ENCODE measurements at places on chromosomes 1 and 21.

- DNase-seq, result no peak
Observed at GRCh38 chr1:94727846-94728715, 92.1 kb upstream of the SLC44A3 start.

- DNase-seq, result no peak
Observed at GRCh38 chr1:20496241-20496661, 10.2 kb upstream of the CAMK2N1 start.

DNA sequence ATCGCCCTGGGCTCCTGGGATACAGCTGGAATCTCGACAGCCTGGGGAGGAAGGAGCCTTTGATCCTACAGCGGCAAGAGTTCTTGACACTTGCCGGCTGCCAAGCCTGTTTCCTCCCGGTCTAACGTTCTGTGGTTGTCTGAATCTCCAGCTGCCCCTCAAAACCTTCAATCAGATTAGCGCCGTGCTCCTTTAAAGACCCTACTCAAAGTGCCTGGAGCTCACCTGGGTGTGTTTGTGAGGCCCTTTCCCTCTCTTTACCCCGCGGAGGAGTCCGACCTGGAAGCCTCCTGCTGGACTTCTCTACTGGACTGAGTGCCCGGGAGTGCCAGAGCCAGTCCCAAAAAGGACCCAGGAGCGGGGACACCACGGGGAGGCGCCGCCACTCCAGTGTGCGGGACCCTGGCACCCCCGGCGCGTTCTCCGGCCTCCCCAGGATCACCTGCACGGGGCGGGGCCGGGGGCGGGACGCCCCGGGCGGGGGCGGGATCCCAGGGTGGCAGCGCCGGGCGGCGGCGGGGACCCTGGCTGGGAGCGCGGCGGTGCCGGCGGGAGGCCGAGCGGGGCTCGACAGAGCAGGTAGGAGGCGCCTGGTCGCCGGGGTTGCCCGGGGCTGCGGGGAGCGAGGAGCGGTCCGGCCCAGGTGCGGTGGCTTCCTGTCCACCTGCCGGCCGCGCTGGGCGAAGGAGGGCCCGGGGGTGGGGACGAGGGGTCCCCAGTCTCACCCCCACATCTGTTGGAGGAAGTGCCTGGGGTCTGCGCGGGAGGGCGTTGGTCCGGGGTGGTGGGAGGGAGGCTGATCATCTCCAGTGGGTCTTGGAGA is at the start of gene NCMAP:
Gene NCMAP, plus strand, starts transcription at position 497 of the 823 bp plus-strand sequence. CDS start 39,344 bp downstream, outside the sequence.
- no peak for DNase-seq

DNA sequence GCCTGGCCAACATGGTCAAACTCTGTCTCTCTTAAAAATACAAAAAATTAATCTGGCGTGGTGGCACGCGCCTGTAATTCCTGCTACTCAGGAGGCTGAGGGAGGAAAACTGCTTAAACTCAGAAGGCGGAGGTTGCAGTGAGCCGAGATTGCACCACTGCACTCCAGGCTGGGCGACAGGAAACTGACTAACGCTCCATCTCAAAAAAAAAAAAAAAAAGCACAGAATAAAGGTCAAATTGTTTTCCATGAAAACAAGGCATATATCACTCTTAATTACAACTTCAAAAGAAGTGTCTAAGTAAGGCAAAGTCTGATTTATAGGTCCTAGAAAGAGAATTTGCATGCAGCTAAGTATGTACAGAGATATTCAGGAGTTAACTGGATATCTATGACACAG is 25.6 kb downstream of the EYA3 start:
- no peak for DNase-seq

DNA sequence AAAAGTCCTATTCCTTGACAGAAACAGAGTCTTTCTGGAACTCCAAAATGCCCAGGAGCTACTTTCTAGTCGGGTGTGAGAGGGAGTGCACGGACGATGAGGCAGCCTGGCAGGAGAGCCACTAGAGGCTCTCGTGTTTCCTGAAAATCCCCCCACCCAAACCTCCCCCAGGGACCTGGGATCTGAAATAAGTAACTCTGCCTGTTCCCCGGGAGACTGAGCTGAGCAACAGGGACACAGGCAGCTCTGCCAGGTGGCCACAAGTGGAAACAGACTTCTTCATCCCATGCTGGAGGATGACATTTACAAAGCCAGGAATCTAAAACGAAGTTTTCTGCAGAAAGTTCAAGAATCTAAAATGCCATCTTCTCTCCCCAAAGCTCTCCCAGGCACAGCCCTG is 77.1 kb downstream of the ITPKB start:
- DNase-seq, result no peak

- DNase-seq, result no peak
Observed at GRCh38 chr21:25036775-25037174, 570.5 kb downstream of the MRPL39 start.

DNA sequence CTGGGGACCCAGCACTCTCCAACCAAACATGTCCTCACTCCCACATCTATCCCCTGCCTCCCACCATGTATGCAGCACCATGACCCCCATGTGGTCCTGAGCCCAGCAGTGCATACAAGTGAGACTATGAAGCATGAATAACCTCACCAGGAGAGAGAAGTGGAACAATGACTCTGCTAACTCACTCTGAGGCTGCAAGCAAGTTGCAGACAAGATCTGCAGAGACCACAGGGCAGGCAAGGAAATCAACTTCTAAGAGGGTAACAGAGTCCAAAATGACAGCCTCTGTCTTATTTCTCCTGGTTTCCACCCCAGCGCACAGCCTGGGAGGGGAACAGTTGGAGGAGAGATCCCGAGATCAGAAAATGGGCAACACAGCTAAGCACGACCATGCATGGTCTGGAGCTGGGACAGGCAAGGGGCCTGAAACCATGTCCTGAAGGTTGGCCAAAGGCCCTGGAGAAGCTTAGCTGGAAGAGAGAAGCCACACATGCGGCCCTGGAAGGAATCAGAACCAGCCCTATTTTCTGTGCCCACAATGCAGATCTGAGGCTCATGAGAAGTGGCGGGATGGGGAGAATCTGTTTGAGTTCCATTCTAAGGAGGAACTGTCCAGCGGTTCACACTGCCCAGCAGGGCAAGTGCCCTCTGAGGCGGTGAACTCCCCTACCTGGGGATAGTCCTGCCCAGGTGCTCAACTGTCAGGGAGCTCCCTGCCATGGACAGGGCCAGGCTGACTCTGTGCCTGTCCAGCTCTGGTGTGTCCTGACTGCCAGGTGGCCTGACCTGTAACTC is 12.5 kb upstream of the REN start:
- no peak for DNase-seq

DNA sequence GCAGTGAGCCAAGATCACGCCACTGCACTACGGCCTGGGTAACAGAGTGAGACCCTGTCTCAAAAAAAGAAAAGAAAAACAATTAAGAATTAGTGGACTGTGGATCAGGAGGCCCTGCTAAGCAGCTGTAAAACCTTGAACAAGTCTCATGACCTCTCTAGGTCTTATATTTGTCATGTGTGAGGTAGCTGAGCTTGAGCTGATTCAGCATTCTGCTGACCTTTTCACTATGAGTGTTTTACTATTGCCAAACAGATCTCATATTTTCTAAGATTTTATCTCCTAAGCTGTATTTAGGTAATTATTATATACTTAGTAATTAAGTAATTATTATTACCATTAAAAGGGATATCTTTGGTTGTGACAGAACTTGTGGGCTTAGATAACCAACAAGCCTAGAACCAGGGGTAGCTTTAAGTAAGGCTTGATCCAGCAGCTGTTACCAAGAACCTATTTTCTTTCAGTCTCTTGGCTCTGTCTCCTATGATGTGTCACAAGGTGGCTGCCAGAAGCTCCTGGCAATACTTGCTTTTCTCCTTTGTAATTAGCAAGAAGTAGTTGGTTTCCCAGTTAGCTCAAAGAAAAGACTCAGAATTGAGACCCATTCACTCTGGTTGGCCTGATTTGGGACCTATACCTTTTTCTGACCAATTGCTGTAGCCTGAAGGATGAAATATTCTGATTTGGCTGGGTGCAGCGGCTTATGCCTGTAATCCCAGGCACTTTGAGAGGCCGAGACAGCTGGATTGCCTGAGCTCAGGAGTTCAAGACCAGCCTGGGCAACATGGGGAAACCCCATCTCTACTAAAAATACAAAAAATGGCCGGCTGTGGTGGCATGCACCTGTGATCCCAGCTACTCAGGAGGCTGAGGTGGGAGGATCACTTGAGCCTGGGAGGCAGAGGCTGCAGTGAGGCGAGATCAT is 8.5 kb upstream of the ZC3H12A start:
- no peak for DNase-seq

DNA sequence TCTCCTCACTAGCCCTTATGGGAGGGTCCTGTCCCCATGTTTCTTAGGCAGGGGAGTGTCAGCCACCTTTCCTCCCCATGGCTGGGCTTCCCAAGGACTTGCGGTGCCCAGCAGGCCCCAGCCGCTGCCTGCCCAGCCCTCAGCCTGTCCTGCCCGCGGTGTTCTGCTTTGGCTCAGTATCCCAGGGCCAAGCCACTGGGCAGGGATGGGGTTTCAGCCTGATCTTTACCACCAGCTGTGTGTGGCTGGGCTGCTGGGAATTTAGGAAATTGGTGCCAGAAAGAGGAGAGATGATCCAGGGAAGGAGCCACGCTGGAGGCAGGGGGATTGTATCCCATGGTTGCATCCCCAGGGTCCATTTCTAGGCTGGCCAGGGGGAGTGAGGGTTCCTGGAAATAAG is 6.9 kb upstream of the IGFN1 start:
- no peak for DNase-seq

GRCh38 chr1:94396356-94397010 is 21.7 kb upstream of the ABCD3 start:
- DNase-seq, result no peak

DNA sequence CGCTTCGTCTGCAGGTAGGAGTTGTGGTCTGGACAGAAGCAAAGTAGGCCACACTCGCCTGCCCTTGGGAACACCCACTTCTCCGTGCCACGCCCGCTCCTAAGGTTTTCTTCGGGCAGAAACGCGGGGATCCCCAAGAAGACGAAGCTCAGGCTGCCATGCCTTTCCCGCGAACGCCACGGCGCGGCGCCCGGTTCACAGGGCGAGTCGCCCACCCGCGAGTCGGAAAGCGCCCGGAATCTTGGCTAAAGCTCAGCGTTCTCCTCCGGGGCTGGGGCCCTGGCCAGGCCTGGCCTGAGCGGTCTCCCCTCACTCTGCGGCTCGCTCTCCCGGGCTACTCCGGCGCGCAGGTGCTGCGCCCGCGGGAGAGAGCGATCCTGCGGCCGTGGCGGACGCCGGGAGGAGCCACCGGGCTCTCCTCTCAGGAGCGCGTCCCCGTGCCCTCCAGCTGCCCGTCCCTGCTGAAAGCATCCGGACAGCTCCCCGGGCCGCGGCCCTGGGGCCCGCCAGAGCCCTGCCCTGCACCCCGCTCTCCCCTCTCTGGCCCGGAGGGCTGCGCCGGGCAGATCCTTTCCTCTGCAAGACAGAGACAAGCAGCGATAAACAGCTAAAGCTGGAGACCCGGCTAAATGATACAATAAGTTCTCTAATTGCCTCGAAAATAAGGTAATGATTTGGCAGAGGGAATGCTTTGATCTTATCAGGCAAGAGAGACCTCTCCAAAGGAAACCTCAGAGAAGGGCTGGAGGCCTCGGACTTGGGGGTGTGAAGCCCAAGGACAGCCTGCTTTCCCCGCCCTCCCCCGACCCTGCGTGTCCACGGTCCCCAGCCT is 6.7 kb upstream of the WNT2B start:
- no peak for DNase-seq

DNA sequence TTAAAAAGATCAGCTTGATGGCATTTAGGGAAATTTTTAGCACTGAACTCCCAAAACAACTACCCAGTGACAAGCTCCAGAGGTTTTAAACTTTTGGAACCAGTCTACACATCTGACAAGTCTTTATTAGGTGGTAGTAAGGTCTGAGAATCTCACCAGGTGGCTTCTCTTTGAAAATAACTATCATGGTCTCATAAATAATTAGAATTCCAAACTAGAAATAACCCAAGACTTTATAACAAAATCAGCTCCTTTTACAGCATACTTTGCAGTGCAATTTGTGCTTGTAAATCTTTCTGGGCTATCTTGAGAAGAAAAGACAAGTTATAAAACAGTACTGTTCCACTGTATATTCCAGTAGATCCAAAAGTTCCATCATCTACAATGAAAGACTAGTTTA is 108.7 kb downstream of the LTN1 start:
- DNase-seq, result no peak

DNA sequence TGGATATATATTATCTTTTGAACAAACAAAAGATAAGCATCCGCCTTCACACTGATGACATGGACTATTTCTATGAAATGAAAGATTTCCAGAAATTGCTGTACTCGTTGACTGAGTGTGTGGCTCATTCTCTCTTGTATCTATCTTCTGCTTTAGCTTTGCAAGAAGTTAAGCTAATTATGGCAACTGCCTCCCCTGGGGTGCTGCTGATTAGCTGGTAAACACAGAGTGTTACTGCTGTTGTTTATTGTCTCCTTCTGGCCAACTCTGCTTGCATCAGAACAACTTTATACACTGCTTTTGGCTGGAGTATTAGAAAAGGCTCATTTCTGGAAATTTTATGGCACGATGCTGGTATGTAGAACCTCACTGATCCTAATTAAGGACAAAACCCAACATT is 95.6 kb upstream of the SNX7 start:
- no peak for DNase-seq

GRCh38 chr1:225451840-225452515 is 24.1 kb upstream of the LBR start:
- DNase-seq, result no peak

GRCh38 chr1:2584686-2585317 is 1.8 kb upstream of the PRXL2B start:
- no peak for DNase-seq

DNA sequence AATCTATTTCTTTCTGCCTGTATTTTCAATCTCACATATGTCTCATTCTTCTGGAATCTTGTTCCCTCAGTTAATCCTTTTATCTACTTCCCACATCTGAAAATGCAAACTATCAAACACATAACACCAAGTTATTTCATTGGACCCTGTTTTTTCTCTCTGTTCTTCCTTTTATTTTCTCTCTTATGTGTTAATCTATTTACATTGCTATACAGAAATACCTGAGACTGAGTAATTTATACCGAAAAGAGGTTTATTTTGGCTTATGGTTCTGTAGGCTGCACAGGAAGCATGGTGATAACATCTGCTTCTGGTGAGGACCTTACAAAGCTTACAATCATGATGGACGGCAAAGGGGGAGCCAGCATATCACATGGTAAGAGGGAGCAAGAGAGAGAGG is 247.6 kb downstream of the TGFB2 start:
- DNase-seq, result no peak

DNA sequence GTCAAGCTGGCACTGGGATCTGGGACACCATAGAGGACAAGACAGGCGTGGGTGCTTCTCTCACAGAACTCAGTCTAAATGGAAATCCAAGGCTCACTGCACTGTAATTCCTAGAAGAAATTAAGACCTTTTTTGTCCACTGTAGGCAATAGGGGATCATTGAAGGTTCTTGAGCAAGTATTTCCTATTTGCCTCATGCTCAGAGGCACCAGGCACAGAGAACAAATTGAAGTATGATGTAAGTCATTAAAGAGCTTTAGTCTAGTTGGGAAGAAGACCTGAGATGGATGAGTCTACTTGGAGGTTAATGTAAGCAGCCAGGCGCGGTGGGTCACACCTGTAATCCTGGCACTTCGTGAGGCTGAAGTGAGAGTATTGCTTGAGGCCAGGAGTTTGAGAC is 34.6 kb downstream of the EIF2D start:
- no peak for DNase-seq

DNA sequence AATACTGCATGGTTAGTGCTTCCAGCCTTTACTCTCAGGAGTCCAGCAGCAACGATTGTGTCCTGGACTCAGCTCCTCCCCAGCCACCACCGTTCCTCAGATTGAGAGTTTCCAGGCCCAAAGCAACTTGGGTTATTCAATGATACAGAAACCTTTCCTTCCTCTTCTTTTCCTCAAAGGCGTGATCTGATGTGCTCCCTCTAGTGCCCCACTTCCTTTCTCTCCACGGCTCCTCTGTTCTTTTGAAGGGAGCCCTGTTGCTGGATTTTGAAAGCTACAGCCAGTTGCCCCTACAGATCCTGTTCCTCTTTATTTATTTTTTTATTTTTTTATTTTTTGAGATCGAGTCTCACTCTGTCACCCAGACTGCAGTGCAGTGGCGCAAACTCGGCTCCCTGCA is 14.1 kb downstream of the CRP start:
- DNase-seq, result no peak
